ENCODE measurements at places on chromosomes 6 and 20.

DNA sequence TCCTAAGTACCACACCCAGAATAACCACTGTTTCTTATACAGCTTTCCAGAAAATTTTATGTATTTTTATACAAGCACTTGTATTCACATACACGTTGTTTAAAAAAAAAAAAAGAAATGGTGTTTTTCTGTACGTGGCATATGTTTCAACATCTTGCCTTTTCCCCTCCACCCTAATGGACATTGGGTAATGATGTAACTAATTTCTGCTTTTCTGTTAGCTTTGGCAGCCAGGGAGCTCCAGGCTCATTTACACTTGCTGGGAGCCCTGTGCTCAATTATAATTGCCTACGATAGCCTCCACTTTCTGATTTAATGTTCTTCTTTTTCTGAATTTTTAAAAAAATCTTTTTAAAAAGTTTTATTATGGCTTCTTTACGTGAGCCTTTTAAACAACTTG is 352.4 kb downstream of the UTRN start:
- no peak for DNase-seq

DNA sequence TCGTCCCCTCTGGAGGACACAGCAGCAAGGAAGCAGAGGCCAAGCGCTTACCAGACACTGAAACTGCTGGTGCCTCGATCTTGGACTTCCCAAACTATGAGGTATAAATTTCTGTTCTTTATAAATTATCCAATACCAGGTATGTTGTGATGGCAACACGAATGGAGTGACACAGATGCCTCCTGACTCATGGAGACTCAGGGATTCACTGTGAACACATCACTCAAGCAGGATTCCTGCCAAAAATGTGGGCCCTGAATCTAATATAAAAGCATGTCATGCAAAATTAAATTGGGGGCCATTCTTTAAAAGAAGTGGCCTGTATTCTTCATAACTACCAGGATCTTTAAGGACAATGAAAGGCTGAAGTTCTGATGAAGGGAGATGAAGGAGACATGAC is 52.5 kb upstream of the SLC22A23 start:
- DNase-seq, result no peak

DNA sequence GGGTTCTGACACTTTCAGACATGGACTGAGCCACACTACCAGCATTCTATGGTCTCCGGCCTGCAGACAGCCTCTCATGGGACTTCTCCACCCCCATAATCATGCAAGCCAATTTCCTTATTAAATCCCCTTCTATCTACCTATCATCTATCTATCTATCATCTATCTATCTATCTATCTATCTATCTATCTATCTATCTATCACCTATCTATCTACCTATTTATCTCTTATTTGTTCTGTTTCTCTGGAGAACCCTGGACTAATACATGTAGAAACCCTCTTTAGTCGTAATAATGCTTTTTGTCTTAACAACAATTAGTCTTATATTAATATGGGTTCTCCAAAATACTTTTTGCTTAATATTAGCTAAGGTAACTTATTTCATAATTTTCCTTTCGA is 174.1 kb upstream of the PRSS16 start:
- no peak for DNase-seq

DNA sequence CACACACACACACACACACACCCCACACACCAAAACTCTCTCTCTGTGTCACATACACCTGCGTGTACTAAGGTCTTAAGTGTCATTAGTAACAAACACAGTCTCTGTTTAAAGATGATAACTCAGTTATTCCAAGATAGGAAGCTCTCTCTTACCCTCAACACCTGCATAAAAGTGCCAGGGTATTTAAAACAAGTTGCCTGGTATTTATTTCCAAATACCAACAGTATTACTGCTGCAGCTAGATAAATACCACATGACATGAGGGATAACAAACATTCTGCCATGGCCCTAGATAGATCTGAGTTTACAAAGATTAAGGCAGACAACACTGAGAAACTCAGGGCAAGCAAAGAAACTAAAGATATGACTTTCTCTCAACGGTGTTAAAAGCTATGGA is 118.5 kb downstream of the SIM1 start:
- no peak for DNase-seq

DNA sequence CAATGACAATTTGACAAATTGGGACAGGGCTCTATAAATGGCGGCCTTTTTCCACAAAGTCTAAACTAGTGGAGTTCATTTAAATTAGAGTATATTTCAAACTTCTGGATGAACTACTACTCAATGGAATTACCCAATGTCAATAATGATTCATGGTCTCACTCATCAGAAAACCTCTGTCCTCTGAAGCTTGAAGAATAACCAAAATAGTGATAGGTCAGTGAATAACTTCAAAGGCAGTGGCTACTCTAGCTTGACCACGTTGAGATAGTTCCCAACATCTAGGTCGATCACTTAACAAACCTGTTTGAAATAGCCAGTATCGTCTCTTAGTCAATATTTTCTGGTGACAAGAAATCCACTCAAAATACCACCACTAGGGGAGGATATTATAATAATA is 197.6 kb downstream of the HDGFL1 start:
- DNase-seq, result no peak

DNA sequence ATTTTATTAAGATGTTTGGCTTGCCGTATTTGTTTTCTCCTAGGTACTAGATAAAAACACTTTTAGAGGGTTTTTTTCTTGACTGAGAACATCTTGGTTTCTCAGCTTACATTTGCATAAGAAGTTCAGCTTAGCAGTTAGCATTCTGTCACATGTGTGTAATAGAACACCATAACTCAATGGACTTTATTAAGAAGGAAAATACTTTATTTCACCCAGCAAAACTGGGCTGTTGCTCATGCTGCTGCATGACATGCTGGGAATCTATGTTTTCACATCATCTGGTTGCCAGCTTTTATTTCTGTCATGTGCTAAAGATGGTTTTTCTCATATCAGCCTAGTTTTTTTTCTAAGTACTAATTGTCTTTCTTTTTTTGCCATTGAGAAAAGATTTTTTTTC is 144.6 kb downstream of the UTRN start:
- no peak for DNase-seq

DNA sequence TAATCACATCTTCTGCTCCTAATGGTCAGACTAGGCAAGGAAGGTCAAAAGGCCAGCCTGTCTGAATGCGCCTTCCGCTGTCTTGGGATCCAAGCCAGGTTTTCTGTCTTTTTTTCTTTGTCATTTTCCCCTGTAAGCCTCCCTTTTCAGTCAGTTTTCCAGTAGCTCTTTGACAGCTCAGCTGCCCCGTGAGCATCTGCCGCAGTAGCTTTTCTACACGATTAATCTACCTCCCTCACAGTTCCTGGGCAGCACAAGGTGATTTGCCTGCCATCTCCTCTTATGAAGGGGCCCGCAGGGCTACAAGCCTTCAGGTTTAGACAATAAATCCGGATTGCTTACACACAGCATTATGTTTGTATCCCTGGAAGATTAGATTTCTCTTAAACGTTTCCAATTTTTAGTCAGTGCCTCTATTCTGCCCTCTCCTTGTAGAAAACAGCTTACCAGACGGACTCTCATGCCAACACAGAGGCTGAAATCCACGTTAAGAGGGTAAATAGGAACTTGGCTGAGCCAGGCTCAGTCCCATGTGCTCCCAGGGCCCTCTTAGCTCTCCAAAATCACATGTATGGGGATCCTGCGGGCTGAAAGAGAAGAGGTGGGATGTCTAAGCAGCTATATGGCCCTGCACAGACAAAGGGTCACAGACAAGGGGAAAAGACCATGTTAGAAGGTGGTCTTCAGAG is 77.2 kb downstream of the LY86 start:
- DNase-seq, result peak; percentile 4

GRCh38 chr6:48069280-48069679 is 41.7 kb downstream of the PTCHD4 start:
- DNase-seq, result no peak

- DNase-seq, result no peak
Observed at GRCh38 chr6:41332241-41332640, 3.2 kb upstream of the NCR2 start.

DNA sequence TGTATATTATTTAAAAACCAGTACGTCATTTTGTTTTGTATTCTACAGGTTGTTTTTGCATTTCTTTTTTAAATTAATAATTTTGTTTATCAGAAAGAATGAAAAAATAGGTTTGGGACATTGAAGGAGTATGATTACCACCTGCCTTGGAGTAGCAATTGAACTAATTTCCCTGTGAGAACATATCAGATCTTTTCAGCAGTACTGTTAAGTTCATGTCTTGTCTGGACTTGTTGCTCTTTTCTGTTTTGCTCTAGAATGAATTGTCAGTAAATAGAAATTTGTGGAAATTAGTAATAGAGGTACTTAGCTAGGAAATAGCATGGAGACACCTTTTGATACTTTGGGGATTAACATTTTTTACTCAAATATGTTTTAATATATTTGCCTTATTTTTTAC is 24.3 kb downstream of the HSF2 start:
- DNase-seq, result peak; percentile 72

- no peak for DNase-seq
Observed at GRCh38 chr6:21836277-21836676, 242.7 kb downstream of the SOX4 start.

DNA sequence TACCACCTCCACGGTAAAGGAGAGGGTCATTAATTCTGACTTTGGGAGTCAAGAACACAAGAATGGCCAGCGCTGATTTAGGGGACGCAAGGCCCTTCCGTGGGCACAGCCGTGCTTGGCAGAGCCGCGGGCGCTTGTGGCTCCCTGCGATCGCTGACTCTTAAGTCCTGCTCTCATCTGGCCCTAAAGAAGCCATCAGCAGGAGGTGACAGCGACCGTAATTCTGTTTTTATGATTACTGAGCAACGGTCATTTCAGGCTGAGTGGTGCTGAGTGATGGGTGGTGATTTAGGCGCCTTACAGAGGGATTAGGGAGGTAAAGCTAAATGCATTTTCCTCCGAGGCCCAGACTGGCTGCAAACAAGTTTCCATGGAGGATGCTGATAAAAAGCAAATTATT is 364.6 kb upstream of the SULF2 start:
- no peak for DNase-seq

DNA sequence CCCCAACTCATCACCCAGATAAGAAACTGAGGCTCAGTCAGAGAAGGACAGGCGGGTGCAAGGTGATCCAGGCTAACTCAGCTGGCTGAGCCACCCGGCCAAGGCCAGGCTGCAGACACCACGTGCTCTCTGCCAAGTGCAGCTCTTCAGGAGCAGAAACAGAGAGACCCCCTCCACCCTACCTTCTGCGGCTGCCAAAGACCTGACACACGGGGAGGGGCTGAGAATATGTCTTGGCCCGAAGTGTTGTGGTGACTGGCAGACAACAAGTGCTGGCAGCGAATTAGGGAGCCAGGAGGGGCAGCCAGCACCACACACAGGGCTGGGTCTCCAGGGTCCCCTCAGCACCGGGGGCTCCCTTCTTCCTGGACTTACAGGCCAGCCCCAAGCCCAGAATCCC is 22.5 kb downstream of the PREX1 start:
- DNase-seq, result no peak

- DNase-seq, result no peak
Observed at GRCh38 chr6:30840935-30841643, 43.2 kb upstream of the DDR1 start.

GRCh38 chr6:36578030-36578429 is 16.1 kb upstream of the SRSF3 start:
- DNase-seq, result no peak

GRCh38 chr6:142881761-142882160 is 63.2 kb downstream of the HIVEP2 start:
- no peak for DNase-seq

GRCh38 chr6:26024651-26025046 is 62.0 kb downstream of the TRIM38 start:
- DNase-seq, result no peak

GRCh38 chr6:135478626-135479025 is 18.9 kb downstream of the AHI1 start:
- DNase-seq, result no peak

DNA sequence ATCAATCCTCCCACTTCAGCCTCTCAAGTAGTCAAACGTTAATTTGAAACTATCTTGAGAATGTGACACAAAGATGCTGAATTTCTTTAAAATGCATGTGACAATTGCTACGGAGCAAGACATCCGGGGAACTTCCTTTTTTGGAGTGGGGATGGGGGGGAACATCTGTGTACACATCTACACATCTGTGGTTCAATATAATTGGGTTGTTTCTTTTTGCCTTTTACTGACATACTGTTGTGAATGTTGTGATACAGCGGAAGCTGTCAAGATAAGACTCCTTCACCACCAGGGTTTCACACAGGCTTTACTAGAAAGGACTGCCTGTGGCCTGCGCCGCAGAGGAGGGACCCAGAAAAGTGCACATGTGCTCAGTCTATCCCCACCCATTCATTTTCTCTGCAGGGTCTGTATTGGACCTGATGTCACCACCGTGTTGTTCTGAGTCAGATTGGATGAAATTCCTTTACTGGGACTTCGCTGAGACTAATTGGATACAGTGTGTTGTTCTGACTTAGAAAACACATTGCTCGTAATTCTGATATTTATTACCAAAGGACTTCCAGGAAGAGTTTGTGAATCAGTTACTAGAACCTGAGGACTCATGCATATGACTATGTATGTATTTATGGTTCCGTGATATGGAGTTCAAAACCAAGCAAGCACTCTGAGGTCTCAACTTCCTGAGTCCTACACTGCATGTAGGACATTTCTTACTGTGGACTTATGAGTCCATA is 98.7 kb upstream of the SGK1 start:
- DNase-seq, result no peak

- no peak for DNase-seq
Observed at GRCh38 chr20:50744143-50744792, 12.9 kb downstream of the PARD6B start.

GRCh38 chr20:14234666-14235295 is 102.6 kb downstream of the FLRT3 start:
- no peak for DNase-seq

- no peak for DNase-seq
Observed at GRCh38 chr20:63236116-63236837, 572 bp downstream of the BIRC7 start.

GRCh38 chr6:74058606-74059005 is 362.6 kb downstream of the CD109 start:
- DNase-seq, result no peak

GRCh38 chr6:22029171-22029570 is 267.7 kb downstream of the PRL start:
- DNase-seq, result no peak

DNA sequence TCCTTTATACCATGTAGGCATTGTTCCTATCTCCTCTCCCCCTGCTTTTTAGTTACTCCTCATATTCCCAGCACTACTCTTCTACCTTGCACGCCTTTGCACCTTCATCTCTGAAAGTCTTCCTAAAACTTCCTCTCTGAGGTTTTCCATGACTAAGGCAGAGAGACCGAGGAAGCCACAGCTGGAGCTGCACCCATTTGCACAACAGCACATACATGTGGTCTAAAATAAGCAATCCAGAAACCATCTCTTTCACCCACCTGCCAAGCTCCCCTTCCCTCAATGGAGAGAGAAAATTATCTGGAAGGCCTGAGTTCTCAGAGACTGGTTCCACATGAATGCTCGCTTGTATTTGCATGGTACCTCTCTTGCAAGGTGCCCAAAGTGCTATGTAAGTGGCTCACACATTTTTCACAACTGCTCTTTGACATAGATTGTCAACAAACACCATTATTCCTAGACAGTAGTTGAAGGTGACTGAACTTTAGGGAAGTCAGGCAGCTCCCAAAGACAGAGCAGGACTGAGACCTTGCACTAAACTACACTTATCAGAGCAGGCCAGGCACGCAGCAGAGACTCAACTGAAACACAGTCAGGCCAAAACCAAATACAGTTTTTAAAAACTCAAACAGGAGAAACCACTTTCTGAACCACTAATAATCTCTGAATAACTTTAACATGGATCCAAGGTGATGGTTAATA is 313.2 kb downstream of the TFAP2A start:
- DNase-seq, result no peak
